NCI-H1436 treated with DMSO at 0.1 percent for 48 hours (cell line): ENCODE measurements at places on chromosomes 12 and 14.

GRCh38 chr12:64240781-64241180 is 18.7 kb upstream of the KICS2 start:
- no peak for DNase-seq

DNA sequence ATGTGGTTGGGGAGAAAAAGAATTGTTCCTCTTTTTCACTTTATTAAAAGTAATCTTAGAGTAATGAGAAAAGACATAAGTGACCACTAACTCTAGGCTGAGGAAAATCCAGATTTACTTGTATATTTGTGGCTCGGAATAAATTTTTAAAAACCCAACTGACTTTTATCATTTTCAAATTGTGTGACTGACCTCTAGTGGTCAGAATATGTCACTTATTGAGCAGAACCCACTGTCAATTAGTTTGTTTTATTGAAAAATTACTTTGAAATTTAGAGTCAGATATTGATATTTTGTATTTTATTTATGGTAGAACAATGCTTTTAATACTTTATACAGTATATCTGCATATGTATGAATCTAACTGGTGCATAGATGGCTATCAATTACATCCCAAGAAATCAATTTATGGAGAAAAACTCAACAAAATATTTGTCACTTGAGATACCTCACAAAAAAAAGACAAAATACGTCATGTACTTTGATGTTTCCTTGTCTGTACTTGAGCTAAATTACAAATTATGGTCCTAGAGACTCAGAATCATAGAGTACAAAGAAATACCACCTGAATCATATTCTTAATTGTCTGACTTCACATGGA is 229.4 kb downstream of the CNTN1 start:
- DNase-seq: no peak

DNA sequence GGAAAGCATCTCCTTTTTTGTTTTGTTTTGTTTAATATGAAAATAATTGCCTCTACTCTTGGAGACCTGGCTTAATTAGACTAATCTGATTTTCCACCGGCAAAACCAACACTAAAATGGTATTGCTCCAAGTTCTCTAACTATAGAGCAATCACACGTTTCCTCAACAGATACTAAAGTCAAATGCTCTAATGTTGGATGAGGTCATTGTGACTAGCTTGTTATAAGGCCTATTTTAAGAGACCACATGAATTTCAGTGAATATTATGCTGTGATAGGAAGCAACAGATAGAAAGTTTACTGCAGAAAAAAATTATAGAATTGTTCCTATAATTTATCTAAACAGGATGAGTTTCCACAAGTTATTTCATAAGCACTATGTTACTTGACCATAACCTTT is 3.3 kb upstream of the CCDC196 start:
- no peak for DNase-seq

DNA sequence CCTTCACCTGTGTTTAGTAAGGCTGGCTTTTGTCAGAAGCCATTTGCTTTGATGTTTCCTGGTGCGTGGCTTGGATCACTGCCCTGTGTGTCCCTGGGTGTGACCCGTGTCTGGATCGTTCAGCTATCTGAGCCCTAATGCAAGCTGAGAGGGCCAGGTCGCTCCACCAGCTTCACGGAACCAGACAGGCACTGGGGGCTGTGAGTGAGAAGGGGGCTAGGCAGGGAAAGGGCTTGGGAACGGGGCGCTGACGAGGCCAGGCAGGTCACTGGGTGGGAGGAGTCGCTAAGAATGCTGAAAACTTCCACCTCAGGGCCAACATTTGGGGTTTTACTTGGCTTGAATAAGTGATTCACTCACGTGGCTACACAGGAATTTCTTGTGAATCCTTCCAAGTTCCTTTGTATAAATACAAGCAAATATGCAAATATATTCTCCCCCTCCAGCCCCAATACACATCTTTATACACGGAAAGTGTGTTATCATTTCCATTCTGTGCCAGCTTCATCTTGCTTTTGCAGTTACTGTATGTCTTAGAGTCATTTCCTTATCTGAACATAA is 24.2 kb upstream of the MMP17 start:
- DNase-seq: no peak

DNA sequence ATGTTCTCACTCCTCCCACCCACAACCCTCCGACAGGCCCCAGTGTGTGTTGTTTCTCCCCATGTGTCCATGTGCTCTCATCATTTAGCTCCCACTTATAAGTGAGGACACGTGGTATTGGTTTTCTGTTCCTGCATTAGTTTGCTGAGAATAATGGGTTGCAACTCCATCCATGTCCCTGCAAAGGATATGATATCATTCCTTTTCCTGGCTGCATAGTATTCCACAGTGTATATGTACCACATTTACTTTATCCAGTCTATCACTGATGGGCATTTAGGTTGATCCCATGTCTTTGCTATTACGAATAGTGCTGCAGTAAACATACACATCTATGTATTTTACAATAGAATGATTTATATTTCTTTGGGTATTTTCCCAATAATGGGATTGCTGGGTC is 77.5 kb downstream of the SLCO1A2 start:
- no peak for DNase-seq

- no peak for DNase-seq
Observed at GRCh38 chr14:100982762-100983161, 79.2 kb upstream of the RTL1 start.

GRCh38 chr12:59298296-59298695 is 297.5 kb upstream of the SLC16A7 start:
- no peak for DNase-seq

DNA sequence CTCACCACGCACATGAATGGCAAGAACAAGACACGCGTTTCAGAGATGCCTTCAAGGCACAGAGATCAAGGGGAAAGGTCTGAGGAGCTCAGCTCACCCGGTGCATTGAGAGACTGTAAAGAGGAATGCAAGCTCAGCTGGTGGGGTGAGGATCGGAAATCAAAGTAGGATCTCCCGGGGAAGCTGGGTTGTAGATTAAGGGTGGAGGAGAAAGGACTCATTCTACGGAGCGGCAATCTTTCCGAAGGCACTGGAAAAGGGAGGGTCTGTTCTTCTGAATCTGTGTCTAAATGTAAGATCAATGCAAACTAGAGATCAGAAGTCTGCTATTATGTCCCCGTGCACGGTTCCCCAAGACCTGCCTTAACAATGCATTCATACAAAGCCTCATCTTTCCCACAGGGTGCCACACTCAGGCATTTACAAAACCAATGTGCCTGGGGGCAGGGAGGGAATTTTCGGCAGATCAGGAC is 41.6 kb upstream of the PYGL start:
- no peak for DNase-seq
